ENCODE measurements at places on chromosomes 2 and 18.

DNA sequence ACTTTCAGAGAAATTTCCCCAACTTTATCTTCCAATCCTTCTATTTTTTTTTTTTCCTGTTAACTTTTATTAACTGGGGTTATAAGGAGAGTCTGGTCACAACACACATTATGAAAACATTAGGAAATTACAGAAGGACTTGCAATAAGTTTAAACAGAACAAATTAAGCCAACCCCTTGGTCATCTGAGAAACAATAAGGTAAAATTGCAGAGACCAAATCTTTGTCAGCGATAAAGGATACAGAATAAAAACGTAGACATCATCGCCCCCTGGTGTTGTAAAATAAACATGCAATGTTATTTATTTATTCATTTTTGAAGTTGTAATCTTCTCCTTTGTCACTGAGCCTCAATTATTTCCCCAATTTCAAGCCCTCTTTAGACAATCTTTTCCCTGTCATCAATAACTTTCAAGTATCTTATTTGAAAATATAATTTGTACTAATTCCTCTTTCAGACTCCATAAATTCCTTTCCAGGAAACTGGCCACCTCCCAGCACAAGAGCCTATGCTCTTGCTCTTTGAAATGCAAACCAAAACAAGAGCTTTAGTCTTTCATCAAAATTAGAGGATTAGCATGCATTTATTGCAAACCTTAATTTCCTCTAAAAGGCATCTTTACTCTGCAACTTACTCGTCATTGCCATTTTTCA lies 19.5 kb downstream of the G6PC2 start:
- peak; percentile 54 for DNase-seq

- peak; percentile 34 for DNase-seq
These were observed 39.0 kb downstream of the COA5 start for GRCh38 chr2:98569197-98569793.

DNA sequence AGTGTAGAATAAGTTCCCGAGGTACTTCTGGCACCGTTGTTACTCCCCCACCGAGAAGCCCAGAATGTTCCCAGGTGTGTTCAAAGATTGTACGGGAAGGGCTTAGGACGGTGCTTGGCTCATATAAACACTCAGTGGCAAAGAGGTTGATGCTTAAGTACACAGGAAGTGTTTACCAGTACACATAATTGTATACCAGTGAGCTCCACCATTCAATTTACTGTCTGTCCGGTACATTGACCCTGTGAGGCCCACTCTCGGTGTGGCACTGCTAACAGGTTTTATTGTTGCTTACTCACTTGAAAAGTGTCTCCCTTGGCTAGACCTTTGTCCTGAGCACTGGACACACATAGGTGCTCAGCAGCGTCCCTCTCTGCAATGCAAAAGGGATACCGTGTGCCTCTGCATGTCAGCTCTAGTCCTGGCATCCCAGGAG lies 191.0 kb downstream of the NEDD4L start:
- DNase-seq = peak; percentile 96

DNA sequence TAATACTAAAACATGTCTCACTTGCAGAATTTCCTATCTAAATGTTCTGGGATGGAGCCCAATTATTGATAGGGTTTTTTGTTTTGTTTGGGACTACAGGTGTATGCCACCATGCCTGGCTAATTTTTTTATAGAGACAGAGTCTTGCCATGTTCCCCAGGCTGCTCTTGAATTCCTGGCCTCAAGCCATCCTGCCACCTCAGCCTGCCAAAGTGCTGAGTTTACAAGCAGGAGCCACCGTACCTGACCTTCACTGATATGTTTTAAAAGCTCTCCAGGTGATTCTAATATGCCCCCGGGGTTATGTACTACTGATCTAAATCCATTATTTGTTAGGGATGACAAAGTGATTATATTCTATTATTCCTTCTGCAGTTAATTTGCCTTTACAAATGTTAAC lies 2.2 kb downstream of the ELAC1 start:
- peak; percentile 77 for DNase-seq

- no peak for DNase-seq
These were observed 84.4 kb upstream of the SRD5A2 start for GRCh38 chr2:31664949-31665724.

DNA sequence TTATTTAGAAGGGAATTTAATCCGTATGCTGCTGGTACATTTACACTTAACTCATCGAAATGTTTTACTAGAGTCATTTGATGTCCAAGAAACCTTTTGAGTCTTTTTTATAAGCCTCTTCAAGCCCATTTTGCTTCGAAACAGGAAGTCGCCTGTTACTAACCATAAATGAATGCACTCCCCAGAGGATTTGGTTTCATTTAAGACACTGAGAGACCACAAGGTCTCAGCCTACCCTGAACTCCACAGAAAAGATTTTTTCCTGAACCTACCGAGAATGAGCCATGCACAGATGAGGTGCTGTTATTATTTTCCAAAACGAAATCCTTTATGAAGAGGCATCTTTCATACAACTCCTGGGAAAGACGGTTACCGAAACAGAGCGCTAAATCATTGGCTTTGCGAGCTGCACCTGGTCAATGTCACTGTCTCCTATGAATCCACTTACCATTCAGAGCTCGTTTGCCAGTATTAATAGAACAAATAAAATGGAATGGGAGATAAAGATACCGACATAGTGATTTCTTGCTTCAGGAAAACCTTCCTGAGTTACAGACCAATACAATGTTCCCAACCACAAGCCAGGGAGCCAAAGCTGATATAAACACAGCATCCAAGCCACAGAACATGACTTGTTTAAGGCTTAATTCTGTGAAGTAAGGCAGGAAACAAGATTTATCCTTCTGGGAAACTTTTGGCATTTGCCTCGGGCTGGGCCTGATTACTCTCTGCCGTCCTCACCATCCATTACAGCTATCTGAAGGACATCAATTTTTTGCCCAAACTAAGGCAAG lies 382.1 kb downstream of the OSR1 start:
- no peak for DNase-seq

DNA sequence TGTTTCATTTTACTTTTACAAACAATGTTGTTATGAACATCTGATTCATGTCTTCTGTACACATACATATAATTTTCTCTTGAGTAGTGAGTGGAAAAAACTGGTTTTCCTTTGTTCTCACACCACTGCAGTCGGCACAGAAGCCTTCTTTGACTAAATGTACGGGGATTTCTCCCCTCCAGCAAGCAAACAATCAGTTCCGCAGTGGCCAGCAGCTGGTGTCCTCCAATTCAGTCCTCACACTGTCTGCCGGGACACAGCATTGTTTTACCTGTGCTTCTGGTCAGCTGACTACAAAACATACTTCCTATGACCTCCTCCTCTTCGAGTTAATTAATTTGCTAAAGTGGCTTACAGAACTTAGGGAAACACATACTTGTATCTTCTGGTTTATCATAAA lies 202.8 kb downstream of the WDR7 start:
- peak; percentile 84 for DNase-seq

- DNase-seq = no peak
These were observed 128.9 kb downstream of the FIGN start for GRCh38 chr2:163606878-163607277.

- DNase-seq = no peak
These were observed 277.3 kb downstream of the PTPRM start for GRCh38 chr18:7844418-7844817.

DNA sequence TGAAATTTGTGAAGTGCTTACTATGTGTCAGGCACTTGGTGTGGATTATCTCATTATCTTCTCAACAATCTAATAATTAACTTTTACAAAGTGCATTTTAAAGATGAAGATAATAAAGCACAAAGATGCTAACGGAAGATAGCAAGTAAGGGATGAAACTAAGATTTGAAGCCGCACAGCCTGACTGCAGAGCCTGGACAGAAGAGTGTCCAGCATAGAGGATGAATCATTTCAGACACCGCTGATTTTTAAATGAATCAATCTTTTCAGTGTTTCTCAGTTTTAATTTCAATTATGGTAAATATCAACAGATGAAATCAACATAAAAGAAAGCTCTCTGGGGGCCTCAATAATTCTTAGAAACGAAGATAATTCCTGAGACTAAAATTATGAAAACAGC lies 24.5 kb upstream of the STAM2 start:
- DNase-seq = no peak

DNA sequence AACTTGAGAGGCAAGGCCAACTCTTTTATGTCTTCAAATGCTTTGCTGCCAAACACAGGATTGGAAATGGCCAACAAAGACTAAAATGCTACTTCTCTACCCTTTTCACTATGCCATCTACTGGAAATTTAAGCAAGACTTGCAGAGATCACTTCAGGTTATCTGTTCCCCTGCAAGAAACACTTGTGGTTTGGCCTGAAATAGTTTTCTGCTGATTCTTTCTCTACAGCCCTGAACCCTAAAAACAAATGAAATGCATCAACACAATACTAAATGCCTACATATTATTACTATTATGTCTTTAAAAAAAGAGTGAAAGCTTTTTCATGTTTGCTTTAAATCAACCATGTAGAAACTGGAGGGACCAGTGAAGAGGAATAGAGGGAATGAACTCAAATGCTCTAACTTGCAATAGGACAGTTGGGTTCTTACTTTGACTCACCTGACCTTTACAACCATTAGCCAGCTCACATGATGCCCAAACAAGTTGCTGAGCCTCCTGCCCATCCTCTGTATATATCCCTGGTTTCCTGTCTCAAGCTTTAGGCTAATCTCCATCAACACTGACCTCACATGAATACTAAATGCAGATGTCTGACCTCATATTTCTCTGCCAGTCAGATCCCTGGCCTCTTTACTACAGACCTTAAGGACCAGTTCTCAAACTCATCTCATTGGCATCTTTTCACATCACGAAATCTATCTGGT lies 17.5 kb upstream of the ADAM17 start:
- DNase-seq = no peak

- DNase-seq = no peak
These were observed 272.6 kb downstream of the NEDD4L start for GRCh38 chr18:58316396-58317342.

- peak; percentile 45 for DNase-seq
These were observed 126.6 kb upstream of the CWC22 start for GRCh38 chr2:180133736-180134135.

DNA sequence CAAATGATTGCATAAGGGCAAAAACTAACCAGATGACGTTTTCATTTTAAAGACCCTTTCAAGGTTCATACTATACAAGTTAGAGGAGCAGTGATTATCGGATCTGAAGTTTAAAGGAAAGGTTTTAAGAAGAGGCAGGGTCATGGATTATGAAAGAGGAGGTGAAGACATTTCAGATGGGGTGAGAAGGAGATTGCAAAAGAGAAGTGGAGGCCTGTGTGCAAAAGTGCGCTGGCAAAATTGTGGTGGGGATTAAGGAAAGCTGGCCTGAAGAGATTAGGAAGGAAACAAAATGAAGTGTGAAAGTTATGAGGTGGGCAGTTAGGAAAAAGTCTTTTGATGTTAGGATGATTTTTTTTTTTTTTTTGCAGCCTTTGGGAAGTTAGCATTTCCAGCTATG lies 935.7 kb upstream of the FAM98A start:
- DNase-seq = no peak

GRCh38 chr18:48806551-48807261 lies 144.1 kb downstream of the SMAD7 start:
- no peak for DNase-seq

- DNase-seq = no peak
These were observed 284.4 kb downstream of the RBM43 start for GRCh38 chr2:150977296-150977695.

- no peak for DNase-seq
These were observed 107.7 kb upstream of the MCFD2 start for GRCh38 chr2:47023332-47023731.

DNA sequence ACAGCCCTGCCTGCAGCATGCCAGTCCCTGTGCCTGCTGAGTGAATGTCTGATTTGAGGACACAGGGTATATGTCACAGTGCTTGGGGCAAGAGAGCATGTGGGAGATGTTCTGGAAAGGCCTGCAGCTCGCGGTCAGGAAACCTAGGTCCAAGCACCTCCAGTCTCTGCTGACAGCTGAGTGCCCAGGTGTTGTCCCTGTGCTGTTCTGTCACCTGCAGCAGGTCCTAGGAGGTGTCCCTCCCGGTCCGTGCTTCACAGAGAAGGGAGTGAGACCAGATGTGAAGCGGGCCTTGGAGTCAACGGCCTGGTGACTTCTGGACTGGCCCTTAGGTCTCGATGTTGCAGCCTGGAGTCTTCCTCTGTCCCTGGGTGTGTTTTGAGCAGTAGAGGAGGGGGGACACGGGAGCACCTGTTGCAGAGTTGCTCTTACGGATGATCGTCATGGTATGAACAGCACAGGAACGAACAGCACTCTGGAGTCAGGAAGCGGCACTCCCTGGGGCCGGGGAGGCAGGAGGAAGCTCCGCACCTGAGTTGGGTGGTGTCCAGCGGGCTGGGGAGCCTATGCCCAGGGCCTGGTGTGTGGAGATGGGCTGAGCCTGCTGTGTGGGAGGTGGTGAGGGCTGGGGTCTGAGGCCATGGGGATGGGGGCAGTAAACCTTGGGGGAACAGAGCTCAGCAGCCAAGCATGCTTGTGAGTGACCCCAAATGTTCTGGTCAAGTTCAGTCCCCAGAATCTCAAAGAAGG lies 21.6 kb upstream of the ARHGEF4 start:
- no peak for DNase-seq

DNA sequence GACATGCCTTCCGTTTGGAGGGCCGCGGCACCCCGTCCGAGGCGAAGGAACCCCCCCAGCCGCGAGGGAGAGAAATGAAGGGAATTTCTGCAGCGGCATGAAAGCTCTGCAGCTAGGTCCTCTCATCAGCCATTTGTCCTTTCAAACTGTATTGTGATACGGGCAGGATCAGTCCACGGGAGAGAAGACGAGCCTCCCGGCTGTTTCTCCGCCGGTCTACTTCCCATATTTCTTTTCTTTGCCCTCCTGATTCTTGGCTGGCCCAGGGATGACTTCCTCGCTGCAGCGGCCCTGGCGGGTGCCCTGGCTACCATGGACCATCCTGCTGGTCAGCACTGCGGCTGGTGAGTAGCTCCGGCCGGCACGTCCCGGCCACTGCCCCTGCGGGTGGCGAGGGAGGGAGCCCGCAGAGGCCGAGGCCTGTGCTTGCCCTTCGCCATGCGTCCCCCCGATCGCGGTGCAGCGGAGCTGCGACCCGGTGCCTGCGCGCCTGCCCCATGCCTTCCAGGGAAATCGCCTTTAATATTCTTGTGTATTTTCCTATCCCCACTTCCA lies 1.2 kb downstream of the BMPR2 start:
- DNase-seq = peak; percentile 47

DNA sequence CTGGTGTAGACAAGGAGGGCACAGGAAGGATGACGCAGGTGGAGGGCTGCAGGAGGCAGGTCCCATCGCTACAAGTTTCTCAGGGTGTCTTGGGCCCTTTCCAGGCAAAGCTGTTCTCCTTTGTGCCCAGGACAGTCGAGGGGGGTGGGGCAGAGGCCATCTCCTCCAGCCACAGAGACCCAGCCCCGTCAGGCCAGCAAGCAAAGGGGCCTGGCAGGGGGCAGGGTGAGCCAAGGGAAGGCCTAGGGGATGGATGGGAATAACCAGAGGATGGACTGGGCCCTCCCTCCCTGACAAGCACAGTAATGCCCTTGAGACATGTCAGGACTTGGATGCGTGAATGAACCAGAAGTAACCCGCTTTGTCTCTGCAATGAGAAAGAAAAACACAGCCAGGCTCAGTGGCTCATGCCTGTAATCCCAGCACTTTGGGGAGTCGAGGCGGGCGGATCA lies 6.3 kb downstream of the TCF23 start:
- no peak for DNase-seq

Data from NCI-H69 (cell line).